ENCODE measurements at places on chromosomes 2 and 18.

DNA sequence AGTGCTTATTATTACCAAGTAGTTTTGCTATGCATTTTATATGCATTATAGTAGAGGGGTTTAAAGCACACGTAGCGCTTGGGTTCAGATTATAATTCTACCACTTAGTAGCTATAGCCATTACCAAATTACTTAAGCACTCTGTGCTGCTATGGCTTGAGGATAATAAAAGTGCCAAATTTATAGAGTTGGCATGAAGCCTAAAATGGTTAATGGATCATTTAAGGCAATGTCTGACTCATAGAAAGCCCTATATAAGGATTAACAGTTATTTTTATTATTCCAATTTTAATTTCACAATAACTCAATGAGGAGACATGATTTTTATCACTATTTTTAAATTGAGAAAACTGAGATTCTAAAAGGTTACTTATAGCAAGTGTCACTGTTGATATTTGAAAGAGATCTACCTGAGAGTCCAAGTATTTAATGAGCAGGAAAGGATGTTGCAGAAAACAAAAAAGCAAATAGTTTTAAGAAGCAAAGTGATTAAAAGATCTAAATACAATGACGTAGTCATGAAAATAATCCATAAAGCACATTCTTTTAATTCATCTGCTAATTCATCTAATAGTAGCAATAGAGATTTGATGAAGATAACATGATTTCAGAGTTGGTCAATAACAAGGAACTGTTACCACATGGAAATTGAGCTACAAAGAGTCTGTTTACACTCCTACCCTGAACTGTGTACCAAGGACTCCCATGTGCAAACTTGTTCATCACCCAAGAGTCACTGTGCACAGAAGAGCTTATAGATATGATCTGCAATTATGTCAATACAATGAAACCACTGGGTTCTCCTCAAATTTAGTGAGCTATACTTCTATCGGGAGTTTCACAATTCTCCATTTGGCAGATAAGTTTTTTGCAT lies 78.8 kb upstream of the DTNA start:
- no peak for DNase-seq

- DNase-seq: no peak
Measured at GRCh38 chr2:197357986-197358385, 47.4 kb upstream of the ANKRD44 start.

DNA sequence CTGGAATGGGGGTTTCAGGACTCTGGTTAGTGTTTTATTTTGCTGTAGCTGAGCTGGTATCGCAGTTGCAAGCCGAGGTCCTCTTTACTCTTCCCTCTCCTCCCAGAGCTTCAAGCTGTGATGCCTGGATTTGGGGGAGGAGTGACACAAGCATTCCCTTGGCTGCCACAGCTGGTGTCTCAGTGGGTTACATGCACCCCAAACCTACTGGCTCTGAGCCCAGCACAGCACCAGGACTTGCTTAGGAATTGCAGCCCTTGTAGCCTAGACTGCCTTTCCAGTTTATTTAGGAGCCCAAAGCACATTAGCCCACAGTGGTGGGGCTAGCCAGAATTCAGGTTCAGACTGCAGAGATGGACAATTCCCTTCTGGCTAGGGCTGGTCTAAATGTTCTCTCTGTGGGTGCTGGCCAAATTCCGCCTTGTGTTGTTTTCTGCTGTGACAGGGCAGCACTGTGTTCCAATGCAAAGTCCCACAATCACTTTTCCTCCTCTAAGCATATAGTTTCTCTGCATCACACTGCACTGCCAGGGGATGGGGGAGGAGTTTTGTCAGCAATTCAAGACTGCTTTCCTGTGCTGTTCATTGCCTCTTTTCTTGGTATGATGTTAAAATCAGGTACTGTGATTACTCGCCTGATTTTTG lies 122.8 kb downstream of the SLC4A10 start:
- DNase-seq: no peak

- no peak for DNase-seq
Measured at GRCh38 chr2:160224060-160224459, 24.0 kb upstream of the ITGB6 start.
